Thoracic aorta (tissue), 2 donors: ENCODE measurements at places on chromosomes 5 and 9.

- DNase-seq, result no peak
Measured at GRCh38 chr5:169415371-169415770, 114.4 kb upstream of the SLIT3 start.

DNA sequence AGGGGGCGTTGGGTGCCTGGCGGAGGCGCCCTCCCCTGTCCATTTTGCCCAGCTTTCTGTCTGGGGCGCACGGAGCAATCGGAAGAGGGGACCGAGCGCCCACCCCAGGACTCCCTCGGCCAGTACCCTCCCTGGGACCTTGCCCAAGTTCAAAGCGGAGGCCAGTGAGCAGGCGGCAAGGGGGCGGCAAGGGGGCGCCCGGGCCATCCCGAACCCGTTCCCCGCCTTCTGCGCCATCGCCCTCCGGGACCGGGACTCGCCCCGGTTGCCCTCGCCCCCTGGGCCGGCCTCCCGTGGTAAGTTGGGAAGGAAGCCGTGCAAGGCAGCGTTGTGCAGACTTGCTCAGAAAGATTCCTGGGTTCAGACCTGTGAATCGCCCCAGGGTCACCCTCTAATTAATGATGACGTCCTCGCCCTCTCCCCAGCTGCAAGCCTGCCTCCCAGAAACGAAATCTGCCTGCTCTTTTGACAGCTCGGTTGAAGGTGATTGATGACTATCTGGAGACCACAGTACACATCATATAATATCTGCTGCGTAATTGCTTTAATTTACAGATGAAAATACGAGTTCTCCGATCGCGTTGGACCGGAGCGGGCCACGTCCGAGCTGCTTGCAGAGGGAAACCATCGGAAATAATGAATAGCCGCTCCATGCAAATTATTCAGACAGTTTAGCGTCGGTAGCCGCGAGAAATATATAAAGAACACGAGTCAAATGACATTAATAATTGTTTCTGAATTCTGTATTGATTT lies 1.4 kb upstream of the IRX4 start:
- DNase-seq, result no peak

DNA sequence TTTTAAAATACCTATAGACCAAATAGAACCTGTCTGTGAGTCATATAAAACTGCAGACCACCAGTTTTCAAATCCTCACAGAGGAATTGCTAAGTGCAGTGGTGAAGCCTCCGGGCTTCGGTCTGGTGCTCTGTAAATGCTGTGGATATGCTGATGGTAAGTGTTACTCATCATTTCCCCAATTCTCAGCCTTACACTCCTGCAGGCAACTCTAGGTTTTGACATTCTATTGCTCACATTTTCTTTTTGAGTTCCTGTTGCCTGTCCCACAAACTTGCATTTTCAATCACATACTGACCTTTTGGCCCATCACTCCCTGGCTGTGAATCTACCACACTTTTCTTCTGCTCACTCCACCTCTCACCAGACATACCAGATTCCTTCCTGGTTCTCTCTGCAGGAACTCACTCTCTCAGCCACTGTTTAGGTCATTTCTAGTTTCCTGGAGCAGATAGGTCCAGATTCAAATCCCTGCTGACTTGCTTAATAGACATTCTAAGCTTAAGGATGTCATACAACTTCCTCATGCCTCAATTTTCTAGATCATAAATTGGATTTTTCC lies 192.9 kb downstream of the RAB3C start:
- no peak for DNase-seq

GRCh38 chr9:27967210-27967609 lies 393.9 kb upstream of the C9orf72 start:
- DNase-seq, result no peak

DNA sequence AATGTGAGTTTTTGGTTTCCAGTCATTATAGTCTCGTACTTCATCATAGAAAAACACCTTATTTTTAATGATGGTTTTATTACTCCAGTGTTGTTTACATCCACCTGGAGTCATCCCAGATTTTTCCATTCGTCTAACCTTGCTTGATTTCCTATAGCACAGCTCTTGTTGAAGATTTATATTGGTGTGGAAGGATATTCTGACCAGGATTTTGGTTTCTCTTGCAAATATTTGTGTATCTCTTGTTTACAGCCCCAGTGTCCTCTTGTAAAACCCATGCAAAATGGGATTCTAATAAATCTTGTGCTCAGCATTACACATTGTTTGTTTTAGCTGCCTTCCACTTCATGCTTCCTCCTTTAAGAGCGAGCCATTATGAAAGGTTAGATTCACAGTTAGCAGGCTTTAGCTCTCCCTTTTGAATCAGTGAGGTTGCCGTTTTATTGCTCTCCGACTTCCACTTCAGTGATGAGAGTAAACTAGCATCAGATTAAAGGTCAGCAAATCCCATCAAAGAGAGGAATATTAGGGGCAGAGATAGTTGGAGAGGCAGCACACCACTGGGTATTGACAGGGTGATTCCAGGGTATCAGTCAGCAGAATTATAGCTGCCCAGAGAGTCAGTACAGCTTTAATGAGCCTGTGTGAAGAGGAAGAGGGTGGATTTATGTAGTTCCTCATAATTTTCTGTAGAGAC lies 157.1 kb downstream of the PBX3 start:
- DNase-seq, result no peak

- no peak for DNase-seq
Measured at GRCh38 chr9:89400403-89401116, 82.3 kb downstream of the SECISBP2 start.

GRCh38 chr9:123064716-123065115 lies 31.2 kb downstream of the GPR21 start:
- DNase-seq, result no peak

DNA sequence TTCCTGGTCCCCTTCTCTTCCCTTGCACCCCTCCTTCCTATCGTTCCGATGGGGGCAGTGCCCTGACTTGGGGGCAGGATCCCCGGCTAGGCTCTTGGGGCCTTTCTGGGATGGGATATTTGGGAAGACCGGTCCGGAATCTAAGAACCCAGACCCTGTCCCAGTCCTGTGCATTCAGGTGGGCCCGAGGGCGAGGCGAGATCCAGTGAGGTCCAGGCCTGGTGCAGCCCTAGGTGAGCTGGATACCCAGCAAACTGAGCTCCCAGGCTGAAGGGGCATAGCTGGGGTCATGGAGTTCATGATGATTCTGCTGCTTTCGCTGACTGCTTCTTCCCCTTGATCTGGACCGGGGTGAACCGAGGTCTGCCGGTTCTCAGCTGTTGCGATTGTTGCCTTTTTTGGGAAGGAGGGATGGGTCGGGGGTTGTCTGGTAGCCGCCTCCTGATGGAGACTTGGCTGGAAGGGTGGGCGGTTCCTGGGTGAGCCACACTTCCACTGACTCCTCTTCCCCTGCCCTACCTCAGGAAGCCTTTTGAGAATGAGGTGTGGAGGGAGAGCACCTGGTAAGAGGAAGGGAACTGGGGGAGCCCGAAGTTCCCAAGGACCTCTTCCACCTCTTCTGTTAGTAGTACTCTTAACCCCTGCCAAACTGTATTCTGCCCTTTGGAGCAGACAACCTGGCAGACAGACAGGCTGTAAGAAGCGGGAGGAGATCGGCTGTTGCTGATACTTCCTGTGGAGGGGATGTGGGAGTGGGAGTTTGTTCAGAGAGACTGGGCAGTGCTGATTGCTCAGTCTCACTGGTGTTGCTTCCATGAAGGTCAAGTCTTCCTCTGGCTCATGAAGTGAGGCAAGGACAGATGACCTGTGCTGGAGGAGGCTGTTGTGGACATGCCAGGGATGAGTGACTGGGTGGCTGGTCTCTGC lies 1.0 kb downstream of the LRRC8A start:
- no peak for DNase-seq

GRCh38 chr5:157855404-157855994 lies 3.4 kb downstream of the CLINT1 start:
- no peak for DNase-seq

DNA sequence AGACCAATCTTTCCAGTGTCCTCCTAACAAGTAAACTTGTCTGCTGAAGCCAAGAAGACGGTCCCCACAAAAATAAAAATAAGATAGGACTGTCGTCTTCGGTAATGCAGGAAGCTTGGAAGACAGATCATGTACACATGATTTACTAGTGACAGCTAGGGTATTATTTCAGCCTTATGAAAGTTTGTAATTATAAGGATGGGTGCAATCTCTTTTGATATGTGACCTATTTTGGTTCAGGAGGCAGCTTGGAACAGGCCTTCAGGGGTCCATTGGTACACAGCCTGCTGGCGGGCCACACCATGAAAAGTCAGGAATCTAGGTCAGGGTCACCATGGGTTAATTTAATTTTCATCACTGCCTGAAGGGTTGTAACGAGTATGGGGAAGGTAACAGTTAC lies 13.7 kb upstream of the MEIKIN start:
- DNase-seq, result no peak

- DNase-seq, result no peak
Measured at GRCh38 chr9:16386007-16386826, 484.3 kb downstream of the BNC2 start.

DNA sequence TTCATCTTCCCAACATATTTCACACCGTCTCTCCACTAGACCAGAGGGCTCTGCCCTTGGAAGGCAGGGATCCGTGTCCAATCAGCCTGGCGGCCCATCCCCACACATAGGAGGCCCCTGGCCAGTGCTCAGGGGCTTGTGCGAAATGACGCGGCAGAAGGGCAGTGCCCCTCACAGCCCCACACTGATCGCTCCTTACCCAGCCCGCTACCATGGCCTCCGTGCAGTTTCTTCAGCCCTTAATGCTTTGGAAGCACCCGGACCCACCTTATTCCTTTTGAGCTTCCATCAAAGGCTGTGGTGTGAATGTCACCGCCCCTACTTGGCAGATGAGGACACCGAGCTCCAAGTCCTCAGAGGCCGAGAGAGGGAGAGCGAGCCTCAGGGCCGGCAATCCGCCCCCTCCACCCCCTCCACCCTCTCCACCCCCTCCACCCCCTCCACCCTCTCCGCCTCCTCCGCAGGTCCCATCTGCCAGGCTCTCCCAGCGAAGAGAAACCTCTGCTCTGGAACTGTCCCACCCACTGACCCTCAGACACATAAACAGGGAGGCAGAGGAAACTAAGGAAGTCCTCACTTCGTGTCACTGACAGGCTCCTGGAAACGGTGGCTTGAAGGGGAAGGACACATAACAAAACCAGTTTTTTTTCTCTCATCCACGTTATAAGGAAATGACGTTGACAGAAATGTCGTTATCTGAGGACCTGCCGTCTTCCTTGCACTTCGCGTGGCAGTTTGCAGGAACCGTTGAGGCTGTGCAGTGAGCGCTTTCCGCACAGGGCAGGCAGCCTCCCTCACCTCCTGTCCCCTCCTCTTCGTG lies 13.9 kb downstream of the QSOX2 start:
- DNase-seq, result no peak

DNA sequence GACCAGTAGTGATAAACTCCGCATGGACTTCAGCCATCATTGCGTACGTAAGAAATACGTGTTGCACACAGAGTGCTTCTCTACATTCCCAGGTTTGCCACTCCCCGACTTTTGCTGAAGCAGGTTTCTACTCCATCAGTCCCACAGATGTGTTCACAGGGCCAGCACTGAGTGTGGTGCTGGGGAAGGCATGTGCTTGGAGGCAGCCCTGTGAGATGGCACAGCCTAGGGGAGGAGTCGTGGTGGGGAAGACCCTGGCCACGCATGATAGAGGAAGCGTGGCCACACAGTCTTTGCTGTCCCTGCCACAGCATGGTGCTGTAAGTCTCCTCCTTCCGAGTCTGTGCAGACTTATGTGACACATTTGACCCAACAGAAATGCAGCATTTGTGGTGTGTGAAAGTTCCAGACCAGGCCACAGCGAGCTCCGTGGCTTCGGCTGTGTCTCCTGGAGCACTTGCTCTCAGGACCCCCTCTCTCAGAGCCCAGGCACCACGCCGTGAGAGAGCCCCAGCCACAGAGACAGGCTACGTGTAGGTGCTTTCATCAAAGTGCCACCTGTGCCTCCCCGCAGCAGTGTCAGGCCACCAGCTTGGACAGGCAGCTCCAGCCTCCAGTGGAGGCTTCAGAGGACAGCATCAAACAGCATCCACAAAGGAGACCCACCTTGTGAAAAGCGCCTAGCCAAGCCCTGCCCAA lies 197.8 kb downstream of the AUH start:
- no peak for DNase-seq

- DNase-seq, result no peak
Measured at GRCh38 chr5:171577042-171577758, 157.8 kb downstream of the FGF18 start.
